ENCODE measurements at places on chromosomes 4 and X. TPM values are rescaled to one million over a fixed set of nuclear protein-coding genes. Genes with fewer than 3 reads are reported as not detected.
A peak's percentile ranks its signal among the peaks of the same experiment; 100 is the strongest.

GRCh38 chr4:22483551-22483981, 32.3 kb downstream of the ADGRA3 start:
- no peak for DNase-seq

The CXCL13 gene
- polyA plus RNA-seq, result 0.60 TPM

GRCh38 chrX:132652871-132653270, 164.0 kb upstream of the MBNL3 start:
- DNase-seq, result no peak

- DNase-seq, result no peak
These were observed 27.9 kb downstream of the TRIM61 start for GRCh38 chr4:164949448-164950143.

- DNase-seq, result no peak
These were observed 85.8 kb upstream of the PRPS1 start for GRCh38 chrX:107542500-107542899.

GRCh38 chrX:7330971-7331746, 183.2 kb upstream of the PUDP start:
- no peak for DNase-seq

- DNase-seq, result no peak
These were observed 18.0 kb upstream of the TMEM131L start for GRCh38 chr4:153448003-153448731.

The CLDN34 gene
- not detected for polyA plus RNA-seq

The F8A3 gene
- polyA plus RNA-seq, result 9.8 TPM

DNA sequence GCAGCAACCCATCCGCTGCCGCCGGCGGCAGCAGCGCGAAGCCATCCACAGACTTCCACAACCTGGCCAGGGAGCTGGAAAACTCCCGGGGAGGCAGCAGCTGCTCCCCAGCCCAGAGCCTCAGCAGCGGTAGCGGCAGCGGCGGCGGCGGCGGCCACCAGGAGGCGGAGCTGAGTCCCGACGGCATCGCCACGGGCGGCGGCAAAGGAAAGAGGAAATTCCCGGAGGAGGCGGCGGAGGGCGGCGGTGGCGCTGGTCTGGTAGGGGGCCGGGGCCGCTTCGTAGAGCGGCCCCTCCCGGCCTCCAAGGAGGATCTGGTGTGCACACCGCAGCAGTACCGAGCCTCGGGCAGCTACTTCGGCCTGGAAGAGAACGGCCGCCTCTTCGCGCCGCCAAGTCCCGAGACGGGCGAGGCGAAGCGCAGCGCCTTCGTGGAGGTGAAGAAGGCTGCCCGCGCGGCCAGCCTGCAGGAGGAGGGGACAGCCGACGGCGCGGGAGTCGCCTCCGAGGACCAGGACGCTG, 4.9 kb downstream of the PRDM8 start:
- DNase-seq, result peak; percentile 75

- no peak for DNase-seq
These were observed 4.7 kb upstream of the NEUROG2 start for GRCh38 chr4:112520598-112521122.

DNA sequence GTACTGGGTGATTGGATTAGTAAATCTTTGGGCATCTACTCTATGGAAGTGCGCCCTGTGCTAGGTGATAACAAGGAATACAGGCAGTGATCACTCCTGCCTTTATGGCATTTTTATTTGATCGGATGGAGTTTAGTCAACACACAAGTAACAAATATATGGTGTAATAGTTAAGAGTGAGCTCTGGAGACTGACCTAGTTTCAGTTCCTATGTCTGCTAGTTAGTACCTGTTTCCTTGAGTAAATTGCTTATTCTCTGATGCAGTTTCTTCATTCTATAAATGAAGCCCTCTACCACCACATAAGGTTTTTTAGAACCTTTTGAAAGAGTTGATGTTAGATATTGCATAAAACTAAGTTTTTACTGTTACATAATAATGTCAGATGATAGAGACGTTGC, 134.6 kb downstream of the KDM6A start:
- DNase-seq, result no peak

GRCh38 chrX:47683184-47683828, 24.3 kb upstream of the UXT start:
- no peak for DNase-seq

The RAB40A gene
- polyA plus RNA-seq, result not detected

DNA sequence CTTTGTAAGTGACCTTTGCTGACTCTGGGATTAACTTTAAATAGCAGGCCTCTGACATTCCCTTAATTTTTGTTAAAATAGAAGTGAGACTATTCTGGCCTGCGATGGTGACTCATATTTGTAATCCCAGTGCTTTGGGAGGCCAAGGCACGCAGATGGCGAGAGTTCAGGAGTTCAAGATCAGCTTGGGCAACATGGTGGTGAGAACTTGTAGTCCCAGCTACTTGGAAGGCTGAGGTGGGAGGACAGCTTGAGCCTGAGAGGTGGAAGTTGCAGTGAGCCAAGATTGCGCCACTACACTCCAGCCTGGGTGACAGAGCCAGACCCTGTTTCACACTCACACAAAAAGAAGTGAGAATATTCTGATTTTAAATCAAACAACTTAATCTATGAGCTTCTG, 27.3 kb downstream of the ZNF330 start:
- no peak for DNase-seq
